ENCODE measurements at places on chromosomes 16 and 17. TPM values are rescaled to one million over a fixed set of nuclear protein-coding genes. Genes with fewer than 3 reads are reported as not detected.

The RCVRN gene
- 0.23 TPM for total RNA-seq

The CIBAR2 gene
- 6.9 TPM for total RNA-seq

The FN3KRP gene
- 18.5 TPM for total RNA-seq

The NLE1 gene
- total RNA-seq: 14.3 TPM

The TP53TG3 gene
- total RNA-seq: not detected

The DOC2B gene
- 10.2 TPM for total RNA-seq

The SERPINF2 gene
- 24.6 TPM for total RNA-seq

The TP53TG3B gene
- total RNA-seq: not detected

The AATK gene
- total RNA-seq: 105 TPM

The CHTF8 gene
- 99.5 TPM for total RNA-seq

DNA sequence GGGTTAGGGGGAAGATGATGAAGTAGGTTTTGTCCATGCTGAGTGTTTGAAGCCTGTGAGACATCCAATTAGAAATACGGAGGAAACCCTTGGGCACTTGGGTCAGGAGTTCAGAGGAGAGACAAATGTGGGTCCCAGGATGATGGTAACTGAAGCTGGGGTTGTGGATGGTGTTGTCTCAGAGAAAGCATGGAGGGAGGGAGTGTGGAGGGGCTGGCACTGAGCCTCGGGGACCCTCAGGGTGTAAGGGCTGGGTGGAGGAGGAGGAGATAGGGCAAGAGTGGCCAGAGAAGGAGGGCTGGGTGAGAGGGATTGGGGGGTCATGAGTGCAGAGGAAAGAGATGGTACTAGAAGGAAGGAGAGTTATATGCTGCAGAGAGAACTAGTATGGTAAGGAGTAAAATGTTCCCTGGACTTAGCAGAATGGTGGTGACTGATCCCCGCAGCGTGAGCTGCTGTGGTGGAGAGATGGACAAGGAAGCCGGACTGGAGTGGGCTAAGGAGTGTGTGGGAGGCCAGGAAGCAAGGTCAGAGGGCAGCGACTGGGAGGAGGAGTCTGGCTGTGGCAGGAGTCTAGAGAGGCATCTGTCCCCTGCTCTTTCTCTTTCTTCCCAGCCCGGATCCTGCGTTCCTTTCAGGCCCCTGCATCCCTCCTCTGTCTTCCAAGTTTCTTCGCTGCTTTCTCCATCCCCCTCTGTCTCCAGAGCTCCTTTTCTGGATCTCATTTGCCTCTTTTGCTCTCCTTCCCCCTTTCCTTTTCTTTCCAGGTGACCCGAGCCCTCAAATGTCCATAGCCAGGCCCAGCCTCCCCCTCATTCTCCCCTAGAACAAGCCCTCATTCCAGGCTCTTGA, 3.9 kb upstream of the COL1A1 start:
- no peak for DNase-seq

DNA sequence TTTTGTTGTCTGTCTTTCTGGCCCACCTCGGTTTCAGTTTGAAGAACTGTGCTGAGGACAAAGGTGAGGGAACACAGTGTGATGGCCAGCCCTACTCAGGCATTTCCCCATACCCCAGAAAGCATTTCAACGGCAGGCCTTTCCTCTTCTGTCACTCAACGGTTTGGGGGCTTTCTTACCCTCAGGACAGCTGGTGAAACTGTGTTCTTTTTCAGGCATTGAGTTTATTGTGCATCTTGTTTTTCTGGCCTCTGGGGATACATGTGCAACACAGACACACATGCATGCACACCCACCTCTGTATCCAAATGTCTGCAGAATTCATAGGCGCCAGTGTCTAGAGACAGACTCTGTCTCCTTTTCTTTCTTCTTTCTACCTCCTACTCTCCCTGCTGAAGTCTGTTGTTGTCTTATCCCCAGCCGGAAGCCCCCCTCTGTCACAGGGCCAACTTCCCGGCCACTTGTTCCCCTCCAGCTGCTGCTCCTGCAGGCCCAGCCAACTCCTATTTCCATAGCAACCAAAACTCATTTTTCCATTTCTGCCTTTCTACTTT, 17.0 kb downstream of the CHD9 start:
- no peak for DNase-seq

DNA sequence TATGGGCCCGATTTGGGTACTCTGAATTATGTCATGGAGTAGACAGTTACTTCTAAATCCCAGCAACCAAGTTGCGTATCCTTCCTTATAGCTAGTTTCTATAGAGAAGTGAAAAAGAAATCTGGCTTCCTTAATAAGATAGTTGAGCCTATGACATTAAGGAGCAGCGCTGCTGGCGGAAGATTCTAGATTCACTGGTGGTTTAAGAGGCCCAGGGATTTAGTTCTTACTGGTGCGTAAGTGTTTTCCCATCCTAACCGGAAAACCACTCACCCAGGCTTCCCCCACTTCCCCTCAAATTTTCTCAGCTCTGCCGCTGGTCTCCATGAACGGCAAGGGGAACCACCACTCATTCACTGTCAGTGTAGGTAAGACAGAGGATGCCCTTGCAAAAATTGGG, 230.4 kb downstream of the CPPED1 start:
- DNase-seq: peak; percentile 26

DNA sequence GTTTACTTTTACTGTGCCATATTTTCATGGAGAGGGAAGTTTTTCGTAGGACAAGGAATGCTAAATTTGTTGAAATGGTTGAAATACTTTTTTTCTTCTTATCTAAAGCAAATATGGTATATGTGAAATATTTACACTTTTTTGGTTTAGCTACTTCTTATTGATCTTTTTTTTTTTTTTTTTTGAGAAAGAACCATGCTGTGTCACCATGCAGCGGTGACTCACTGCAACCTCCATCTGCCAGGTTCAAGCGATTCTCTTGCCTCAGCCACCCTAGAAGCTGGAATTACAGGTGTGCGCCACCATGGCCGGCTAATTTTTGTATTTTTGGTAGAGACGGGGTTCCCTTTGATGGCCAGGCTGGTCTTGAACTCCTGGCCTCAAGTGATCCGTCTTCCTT, 100.5 kb downstream of the FTO start:
- DNase-seq: no peak

- DNase-seq: peak; percentile 70
Measured at GRCh38 chr16:81706327-81707295, 72.5 kb upstream of the PLCG2 start.

DNA sequence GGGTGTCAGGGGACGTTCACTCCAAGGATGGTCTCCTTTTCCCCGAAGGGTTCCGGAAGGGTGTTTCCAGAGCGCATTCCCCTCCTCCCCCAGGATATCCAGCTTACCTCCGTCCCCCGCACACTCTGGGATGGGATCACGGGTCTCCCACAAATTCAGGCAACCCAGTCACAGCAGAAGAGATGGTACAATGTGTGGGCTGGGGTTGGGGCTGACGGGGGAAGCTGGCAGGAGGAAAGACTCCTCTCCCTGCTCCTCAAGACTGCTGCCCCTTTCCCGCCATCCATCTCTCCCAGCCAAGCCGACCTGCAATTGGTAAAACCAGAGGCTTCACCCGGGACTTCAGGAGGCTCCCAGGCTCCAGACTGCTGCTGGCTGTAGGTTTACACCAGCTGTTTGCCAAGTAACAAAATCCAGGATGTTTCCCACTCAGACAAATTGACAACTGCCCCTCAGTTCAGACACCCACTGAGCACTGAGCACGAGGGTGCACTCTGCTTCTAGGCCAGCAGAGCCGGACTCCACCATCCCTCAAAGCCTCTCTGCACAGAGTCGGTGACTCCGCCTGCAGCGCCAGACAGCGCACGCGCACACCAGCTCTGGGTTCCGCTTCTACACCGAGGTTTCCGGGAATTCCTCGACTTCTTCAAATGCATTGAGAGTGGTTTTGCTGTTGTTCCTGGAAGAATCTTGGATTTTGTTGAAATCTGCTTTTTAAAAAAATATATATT, 37.7 kb downstream of the ASPA start:
- DNase-seq: peak; percentile 67

- DNase-seq: no peak
Measured at GRCh38 chr17:67390646-67391361, 13.7 kb downstream of the PITPNC1 start.

DNA sequence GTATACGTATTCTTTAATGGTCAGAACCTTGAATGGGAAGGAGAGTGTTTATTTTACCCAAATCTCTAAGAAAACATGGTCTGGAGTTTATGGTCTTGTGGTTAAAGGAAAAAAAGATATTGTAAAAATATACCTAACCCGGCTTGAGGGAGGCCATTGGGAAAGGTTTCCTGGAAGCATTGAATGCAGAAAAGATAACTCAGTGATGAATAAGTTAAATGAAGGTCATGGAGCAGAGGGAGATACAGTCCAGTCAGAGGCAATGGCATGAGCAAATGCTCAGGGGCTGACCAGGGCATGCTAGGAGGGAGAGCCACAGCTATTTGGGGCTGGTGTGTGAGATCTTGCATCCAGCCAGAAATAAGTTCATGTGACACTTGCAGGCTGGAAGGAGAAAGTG, 430.4 kb upstream of the CDH5 start:
- DNase-seq: no peak

GRCh38 chr17:8384801-8385378, 1.9 kb upstream of the RPL26 start:
- DNase-seq: no peak

GRCh38 chr16:77271532-77272426, 72.6 kb downstream of the SYCE1L start:
- no peak for DNase-seq

GRCh38 chr17:6679241-6679640, 27.7 kb downstream of the C17orf100 start:
- no peak for DNase-seq

GRCh38 chr17:53499277-53499676, 323.4 kb upstream of the KIF2B start:
- DNase-seq: no peak

DNA sequence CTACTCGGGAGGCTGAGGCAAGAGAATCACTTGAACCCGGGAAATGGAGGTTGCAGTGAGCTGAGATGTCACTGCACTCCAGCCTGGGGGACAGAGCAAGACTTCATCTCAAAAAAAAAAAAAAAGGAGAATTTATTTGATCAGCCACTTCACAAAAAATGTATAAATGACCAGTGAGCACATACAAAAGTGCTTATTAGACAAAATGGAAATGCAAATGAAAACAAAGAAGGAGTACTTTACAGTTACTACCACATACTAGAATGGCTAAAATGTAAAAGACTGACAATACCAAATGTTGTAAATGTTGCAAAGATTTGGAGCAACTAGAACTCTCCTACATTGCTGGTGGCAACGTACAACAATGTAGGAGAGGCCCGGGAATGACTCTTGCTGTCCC, 241.8 kb upstream of the SOX9 start:
- no peak for DNase-seq

DNA sequence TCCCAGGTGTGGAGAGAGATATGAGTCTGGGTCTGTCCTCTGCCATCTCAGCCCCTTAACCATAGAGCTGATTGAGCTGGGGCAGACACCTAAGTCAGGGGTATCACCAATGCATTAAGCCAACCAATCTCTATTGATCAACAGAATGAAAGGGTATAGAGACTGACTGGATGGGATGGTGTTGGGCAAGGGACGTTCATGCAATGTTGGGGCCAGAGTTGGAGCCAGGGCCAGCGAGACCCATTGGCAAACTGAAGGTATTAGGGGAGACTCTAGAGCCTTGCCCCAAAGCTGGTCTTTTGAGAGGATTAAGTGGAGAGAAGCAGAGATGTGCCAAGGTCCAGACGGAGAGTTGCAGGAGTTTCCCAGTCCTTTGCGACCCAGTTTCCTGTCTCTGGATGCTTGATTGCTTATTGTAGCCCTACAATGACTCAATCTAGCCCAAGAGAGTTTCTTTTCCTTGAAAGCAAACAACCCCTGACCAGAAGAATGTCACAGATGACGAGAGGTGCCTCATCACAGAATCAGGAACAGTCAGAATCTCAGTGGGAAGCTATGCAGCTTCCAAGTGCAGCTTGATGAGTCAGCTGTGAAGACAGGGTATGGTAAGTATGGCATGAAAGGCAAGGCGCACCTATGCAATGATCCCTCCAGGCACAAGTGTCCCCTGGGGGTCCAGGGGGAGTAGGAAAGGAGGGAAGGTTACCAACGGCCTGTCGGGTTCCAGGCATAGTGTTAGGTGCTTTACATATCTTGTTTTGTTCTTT, 137.2 kb downstream of the UTP18 start:
- no peak for DNase-seq

DNA sequence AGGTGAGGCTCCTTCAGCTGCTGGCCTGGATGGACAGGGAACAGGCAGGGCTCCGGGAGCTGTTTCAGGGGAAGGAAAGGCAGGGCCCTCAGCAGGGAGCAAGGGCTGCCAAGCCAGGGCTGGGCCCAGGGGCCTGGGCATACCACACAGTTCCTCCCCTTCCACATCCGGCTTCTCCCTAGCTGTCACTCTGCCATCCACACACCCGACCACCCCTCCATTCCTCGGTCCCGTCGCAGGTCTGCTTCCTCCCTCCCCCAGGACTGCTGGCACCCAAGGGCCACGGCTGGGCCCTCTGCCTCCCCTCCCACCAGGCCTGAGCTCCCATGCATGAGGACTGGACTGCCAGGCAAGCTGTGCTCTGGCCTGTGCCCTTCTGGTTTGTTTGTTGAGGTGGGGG, 24.0 kb downstream of the CDIP1 start:
- no peak for DNase-seq

DNA sequence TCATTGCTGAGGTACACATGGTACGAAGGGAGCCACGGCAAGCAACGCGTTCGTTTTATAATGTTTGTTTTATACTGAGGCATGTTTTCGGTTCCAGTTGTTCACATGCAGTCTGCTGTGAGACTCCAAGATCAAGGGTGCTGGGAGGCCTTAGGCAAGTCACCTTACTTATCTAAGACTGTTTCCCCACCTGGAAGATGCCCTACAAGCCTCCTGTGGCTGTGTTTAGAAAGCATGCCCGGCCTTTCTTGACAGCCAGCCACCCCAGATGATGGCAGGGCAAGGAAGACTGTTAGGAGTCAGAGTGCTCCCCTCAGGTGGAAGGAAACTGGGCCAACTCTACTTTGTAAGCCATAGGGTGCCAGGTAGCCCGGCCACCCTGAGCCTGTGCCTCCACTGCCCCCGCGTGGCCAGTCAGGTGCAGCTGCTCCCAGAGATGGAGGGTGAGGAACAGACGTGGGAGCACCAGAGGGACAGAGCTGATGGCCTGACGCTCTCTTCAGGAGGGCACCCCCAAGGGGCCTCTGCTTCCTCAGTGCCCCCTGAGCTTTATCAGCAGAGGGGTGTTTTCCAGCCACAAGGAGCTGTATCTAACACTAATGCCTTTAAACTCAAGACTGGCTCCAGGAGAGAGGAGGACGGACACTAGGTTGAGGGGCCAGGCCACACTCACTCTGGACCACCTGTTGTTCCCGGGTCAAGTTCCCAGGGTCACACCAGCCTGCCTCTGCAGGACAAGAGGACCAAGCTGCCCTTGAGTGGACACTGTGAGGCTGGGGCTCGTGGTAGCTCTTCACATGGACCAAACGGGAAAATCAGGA, 5.4 kb downstream of the NAT9 start:
- DNase-seq: peak; percentile 83

DNA sequence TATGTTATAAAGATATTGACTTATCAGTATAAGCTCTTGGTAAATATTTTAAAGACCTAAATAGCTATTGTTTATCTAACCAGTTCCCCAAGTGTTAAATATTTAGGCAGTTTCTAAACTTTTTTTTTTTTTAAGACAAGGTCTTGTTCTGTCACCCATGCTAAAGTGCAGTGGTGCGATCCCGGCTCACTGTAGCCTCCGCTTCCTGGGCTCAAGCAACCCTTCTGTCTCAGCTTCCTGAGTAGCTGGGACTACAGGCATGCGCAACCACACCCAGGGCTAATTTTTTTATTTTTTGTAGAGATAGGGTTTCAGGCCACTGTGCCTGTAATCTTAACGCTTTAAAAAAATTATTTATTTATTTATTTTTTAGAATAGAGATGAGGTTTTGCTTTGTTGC, 43.5 kb downstream of the SNX29 start:
- DNase-seq: no peak

- no peak for DNase-seq
Measured at GRCh38 chr16:20822521-20823325, 16.4 kb downstream of the REXO5 start.

GRCh38 chr17:82101767-82102679, 4.0 kb upstream of the FASN start:
- no peak for DNase-seq
